ENCODE measurements at places on chromosomes 2 and 18. TPM values are rescaled to one million over a fixed set of nuclear protein-coding genes. Genes with fewer than 3 reads are reported as not detected.

FHL2 gene
- 3.9 TPM for polyA plus RNA-seq

CD8B2 gene
- polyA plus RNA-seq = not detected

RAD51AP2 gene
- 0.02 TPM for polyA plus RNA-seq

NCOA1 gene
- 6.8 TPM for polyA plus RNA-seq

TFCP2L1 gene
- 0.06 TPM for polyA plus RNA-seq

TCF4 gene
- polyA plus RNA-seq = 8.5 TPM

LPIN1 gene
- 12.3 TPM for polyA plus RNA-seq

TGFA gene
- 1.1 TPM for polyA plus RNA-seq

STAM2 gene
- polyA plus RNA-seq = 4.0 TPM

THSD7B gene
- 0.01 TPM for polyA plus RNA-seq

LONRF2 gene
- polyA plus RNA-seq = 0.24 TPM

SH3RF3 gene
- polyA plus RNA-seq = 0.11 TPM

ITGB6 gene
- polyA plus RNA-seq = 0.10 TPM

Measured in liver (tissue), 10 donors.